ENCODE measurements at places on chromosomes 6 and 20.

DNA sequence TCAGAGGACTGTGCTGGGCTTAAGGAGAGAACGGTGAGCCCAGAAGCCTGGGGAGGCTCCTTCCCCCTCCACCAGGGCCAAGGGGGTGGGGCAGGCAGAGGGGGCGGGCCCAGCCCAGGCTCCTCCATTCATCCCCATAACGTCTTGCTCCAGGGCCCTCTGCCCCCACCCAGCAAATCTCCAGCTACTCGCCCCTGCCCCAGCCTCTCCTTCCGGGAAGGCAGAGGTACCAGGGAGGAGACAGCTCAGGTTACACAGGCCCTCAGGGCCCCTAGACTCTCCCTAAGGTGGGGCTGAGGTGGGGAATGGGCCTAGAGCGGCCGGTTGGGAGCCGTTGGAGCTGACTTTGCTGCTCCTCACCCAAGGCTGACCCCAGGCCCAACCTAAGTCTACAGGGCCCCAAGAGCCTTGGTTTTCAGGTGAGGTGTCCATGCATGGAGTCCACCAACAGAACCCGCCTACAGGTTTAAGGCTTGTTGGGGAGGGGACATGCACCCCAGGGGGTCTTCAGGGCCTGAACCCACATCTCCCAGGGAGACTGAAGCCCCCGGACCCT, 1.2 kb downstream of the LAMA5 start:
- DNase-seq: no peak

- no peak for DNase-seq
Observed at GRCh38 chr6:63985223-63985622, 349.6 kb downstream of the PHF3 start.

- no peak for DNase-seq
Observed at GRCh38 chr6:70186461-70186860, 116.4 kb downstream of the COL9A1 start.

- DNase-seq: no peak
Observed at GRCh38 chr6:11413117-11413687, 124.3 kb upstream of the TMEM170B start.

- no peak for DNase-seq
Observed at GRCh38 chr6:79617518-79617941, 13.6 kb upstream of the SH3BGRL2 start.
